ENCODE measurements at places on chromosomes 13 and 19. TPM values are rescaled to one million over a fixed set of nuclear protein-coding genes. Genes with fewer than 3 reads are reported as not detected.

DNA sequence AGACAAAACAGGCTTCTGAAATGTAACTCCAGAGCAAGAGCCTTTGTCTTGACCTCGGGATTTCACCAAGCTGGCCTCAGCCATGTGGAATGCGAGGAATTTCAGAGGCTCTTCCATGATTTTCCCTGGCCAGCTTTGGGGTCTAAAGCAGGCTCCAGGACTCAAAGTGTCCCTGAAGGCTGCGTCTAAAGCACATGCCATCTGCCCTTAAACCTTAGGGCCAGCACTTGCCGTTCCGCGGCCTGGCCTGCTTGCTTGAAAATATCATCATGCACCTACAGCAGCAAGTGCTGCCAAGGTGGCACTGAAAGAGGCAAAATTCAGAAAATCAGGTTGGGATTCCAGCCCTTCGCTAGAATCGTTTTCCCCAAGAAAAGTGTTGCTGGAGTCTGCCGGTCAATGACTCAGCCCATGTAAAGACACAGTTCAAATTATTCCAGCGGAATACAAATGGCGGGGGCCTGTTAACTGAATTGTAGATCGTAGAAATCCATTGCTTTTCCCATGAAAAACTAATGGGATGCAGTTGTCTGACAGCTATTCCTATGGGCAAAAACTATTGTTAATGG lies 105.7 kb upstream of the RAP2A start:
- no peak for DNase-seq

- no peak for DNase-seq
Measured at GRCh38 chr19:1066748-1067340, at the start of gene ARHGAP45. Gene ARHGAP45, plus strand, starts transcription at chr19:1067167. Its CDS starts 239 bp downstream, at chr19:1067406.

GADD45B gene
- 56.2 TPM for total RNA-seq

DNA sequence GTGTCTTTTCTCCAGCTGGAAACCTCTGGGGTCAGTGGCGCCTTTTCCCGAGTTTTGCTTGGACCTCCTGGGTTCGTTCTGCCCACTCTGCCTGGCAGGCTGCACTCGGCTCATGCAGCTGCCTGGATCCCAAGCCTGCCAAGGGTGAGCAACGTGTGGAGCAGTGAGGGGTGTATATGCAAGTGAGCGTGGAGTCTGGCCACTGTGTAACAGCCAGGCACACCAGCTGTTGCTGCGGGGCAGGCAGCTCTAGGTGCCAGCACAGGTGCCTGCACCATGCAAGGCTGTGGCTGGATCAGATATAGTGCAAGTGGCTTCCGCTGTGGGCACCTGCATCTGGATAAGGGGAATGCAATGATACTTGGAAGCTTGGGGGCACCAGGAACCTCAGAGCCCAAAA lies 699.4 kb downstream of the SLITRK1 start:
- DNase-seq: no peak

- DNase-seq: no peak
Measured at GRCh38 chr19:7841751-7842660, 12.0 kb downstream of the EVI5L start.

GRCh38 chr13:33111414-33112110 lies 95.3 kb downstream of the KL start:
- no peak for DNase-seq

FGF22 gene
- total RNA-seq: 0.72 TPM

- no peak for DNase-seq
Measured at GRCh38 chr13:52797176-52797575, 51.3 kb downstream of the PCDH8 start.

DNA sequence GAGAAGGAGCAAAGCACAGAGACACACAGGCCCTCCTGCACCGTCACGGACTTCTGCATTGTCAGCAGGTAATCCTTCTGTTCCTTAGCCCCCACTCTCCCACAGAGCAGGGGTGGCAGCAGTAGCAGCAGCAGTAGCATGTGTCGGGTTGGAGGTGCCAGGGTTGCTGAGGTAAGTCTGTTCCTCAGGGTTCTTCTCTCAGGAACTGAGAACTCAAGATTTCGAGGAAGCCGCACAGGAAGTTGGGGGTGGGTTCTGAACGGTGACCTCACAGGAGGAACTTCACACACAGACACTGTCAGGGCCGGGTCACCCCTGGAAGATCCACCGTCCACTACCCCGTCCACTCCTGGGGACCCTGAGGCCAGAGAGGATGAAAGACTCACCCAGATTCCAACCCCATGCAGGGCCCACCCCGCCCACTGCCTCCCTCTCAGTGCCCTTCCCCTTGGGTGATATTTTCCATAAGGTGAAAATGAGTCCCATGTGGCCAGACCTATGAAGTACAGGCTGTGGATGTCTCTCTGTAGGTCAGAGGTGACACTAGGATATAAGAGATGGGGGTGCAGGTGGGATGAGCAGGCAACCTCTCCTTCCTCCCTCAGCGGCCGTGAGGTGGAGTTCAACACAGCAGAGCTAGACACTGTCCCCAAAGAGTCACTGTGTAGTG lies at the start of gene SIGLEC12:
TSS of gene SIGLEC12 (minus strand) at position 207 of the 670 bp plus-strand sequence. CDS start at position 140, 67 bp downstream.
- no peak for DNase-seq

DNA sequence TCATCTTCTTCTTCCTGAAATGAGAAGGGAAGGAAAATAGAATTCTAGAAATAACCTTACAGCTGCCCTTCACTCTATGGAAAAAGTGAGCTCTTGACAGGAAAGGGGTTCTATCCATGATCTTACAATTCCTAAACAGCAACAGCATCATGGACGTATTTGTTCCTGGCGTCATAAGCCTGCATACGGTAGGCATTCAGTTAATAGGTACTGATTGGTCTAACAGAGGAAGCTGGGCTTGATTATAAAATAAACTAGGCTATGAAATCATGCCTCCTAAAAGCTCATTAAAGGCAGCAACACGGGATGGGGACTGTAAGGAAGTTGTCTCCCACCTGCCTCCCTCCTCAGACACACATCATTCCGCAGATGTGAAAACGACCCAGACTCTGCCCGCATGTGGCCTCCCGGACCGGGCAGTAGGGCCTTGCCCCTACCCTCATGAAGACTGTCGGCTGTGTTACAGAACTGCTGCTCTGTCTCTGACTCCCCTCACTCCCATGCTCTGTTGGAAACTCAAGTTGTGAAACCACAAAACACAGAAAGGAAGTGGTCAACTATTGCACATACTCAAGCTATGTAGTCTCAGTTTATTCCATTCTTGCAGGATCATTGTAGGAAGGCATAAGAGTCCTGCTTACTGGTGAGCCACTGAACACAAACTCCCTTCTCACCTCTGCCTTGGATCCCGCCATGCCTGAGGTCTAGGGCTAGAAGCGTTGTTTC lies 129.8 kb downstream of the DLEU7 start:
- no peak for DNase-seq

- DNase-seq: no peak
Measured at GRCh38 chr13:44103429-44104196, 223.9 kb downstream of the LACC1 start.

DNA sequence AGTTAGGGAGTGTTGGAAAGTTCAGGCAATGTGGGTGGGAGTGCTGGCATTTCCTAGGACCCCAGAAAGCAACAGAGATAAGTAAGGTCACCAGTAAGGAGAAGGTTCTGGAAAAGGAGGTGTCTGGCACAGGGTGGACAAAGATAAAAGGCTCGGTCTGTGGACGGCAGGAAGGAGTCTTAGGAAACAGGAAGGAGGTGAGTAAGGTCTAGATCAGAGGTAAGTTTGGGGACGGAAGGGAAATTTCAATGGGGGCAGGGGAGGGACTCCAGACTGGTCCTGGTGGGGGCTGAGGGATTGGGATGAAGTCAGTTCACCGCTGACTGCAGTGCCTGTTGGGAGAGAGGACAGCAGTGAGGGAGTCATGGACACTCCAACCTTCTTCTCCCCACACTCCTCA lies 7.8 kb upstream of the OPA3 start:
- no peak for DNase-seq

ZNF563 gene
- 2.2 TPM for total RNA-seq

TMEM59L gene
- total RNA-seq: 2.4 TPM

PDX1 gene
- total RNA-seq: 3.4 TPM

ZNF560 gene
- not detected for total RNA-seq

SPRYD7 gene
- total RNA-seq: 6.2 TPM

DNA sequence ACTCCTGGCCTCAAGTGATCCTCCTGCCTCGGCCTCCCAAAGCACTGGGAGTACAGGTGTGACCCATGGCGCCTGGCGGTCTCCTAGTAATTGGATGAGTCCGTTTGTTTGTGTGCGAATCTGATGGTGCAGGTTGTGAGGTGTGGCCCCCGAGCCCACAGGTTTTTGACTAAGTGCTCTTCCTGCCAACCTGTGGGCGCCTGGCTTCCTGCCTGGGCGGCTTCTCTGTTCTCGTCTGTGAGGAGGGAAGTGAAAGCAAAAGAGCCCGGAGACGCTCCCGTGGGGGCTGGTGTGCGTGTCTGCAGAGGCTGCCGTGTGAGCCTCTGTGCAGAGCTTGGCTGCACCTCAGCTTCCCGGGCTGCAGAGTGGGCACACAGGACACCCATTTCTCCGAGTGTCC lies 10.0 kb downstream of the ARHGAP45 start:
- no peak for DNase-seq

- DNase-seq: no peak
Measured at GRCh38 chr13:112759827-112760226, 70.0 kb downstream of the ATP11A start.

DNA sequence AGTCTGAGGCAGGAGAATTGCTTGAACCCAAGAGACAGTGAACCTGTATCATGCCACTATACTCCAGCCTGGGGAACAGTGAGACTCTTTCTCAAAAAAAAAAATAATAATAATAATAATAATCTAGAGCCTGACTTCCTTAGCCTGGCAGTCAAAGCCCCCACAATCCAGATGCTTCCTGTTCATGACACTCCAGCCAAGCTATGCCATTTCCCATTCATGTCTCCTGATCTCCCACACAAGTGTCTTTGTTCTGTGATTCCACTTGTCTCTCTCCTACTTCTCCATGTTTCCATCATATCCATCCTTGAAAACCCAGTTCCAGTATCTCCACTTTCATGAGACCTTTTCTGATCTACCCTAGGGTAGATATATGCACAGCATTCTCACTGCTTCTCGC lies 150.7 kb downstream of the FOXO1 start:
- DNase-seq: no peak

GRCh38 chr19:38707512-38708114 lies 36.7 kb downstream of the CAPN12 start:
- no peak for DNase-seq

GRCh38 chr19:13840305-13841085 lies 36.4 kb upstream of the NANOS3 start:
- no peak for DNase-seq

DNA sequence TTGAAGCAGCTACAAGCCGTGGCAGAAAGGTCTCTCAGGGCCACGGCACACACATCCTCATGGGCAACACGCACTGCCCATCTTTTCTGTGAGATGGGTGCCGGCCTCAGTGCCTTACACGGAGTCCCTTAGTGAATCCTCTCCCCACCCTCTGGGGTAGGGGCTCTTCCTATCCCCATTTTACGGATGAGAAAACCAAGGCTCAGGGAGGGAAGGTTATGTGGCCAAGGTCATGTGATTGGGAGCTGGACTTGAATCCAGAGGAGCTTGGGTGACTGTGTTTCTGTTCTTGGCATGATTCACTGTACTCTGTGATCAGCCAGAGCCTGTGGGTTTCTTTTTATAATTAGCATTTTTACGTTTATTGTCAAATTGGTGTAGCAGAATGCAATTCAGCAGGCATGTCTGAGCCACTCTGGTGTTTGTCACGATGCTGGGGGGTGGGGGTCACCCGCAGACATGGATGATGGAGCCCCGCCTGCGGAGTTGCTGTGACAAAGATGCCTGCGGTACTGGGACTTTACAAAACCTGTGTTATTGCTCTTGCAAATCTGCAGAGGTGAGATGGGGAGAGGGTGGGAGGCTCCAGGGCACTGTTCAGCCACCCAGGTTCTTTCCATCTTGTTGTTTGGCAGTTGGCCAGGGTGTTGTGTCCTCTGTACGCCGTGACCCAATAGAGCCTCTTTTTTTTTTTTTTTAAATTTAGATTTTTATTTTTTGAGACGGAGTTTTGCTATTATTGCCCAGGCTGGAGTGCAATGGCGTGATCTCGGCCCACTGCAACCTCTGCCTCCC lies 4.5 kb downstream of the SCN1B start:
- DNase-seq: no peak

DNA sequence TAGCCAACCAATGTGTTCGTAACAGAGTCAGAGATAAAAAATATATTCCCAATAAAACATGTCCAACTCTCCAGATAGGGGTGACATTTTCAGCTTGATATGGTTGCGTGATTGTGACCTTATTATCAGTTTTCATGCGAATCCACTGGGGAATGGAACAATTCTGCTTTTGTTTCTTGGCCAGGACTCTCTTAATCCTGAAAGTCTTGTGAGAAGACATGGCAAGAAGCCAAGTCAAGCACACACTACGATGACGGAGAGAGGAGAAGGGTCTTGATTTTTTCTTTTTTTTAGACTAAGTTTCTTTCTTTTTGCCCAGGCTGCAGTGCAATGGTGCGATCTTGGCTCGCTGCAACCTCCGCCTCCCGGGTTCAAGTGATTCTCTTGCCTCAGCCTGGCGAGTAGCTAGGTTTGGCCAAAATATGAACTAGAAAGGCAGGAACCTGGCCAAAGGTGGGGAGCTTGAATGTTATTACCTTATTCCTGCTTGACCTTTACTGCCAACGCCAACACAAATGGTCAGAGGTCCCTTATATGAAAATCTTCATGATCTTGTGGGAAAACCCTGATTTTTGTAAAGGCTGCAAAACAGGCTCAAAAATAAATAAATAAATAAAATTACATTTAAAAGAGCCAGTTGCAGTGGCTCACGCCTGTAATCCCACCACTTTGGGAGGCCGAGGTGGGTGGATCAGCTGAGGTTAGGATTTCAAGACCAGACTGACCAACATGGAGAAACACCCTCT lies 14.5 kb downstream of the ZNF816 start:
- DNase-seq: no peak

CEACAM16 gene
- total RNA-seq: not detected

- no peak for DNase-seq
Measured at GRCh38 chr13:34249546-34250039, 431.6 kb downstream of the RFC3 start.

NALCN gene
- total RNA-seq: 10.9 TPM

GRCh38 chr13:59038824-59039223 lies 1124.9 kb downstream of the DIAPH3 start:
- DNase-seq: no peak

- DNase-seq: no peak
Measured at GRCh38 chr19:19345232-19345631, 24.6 kb downstream of the MAU2 start.

IRGC gene
- not detected for total RNA-seq

DNA sequence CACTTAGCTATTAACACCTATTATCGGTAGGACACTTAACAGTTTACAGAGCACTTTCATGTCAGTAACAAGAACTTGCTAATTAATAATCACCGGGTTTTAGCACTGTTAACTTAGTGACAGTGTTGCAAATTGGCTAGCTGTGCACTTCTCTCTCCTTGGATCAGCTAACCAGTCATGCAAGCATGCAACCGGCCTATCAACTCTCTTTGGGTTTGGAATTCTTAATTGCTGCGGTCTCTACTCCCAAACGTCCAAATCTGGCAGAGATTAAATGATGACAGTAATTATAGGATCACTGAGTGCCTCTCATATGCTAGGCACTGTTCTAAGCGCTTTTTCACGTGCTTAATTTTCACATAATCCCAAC lies 1.2 kb downstream of the EPS15L1 start:
- DNase-seq: no peak

- DNase-seq: no peak
Measured at GRCh38 chr13:100138859-100139491, 50.1 kb downstream of the PCCA start.

KLK12 gene
- not detected for total RNA-seq
